CD8-positive, alpha-beta T cell (primary cell): ENCODE measurements at places on chromosomes 4 and X.

DNA sequence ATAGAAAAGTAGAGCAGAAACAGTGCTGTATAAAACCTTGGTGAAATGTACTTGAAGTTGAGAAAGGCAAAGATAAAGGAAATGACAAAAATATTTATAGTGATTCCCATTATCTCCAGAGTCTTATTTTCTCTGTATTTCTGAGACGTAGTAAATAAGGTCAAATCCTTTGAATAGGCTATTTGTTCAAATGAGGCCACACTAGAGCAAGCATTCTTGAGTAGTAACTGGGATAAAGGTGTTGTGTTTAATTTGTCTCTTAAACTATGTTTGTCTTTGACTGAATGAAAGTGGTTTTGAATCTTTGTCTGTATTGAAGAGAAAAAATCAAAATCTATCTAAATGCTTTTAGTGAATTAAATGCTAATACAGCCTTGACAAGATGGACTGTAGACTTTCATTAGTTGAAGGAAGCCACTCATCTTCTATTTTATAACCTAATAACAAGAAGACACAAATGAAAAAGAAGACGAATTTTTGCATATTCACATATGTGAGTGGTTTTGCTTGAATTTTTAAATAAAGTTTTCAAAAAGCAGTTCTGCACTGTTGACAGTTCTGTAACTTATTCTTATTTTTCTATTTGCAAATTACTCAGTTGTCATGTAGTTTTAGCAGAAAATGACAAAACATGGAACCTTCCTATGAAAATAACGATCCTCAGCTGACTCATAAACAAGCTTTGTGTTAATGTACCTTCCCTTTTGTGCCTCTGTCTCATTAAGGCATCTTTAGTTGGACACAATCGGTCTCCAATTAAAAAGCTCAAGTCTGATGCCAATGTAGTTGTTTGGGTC lies 94.8 kb upstream of the PCDH18 start:
- DNase-seq, result no peak

- DNase-seq, result no peak
Observed at GRCh38 chr4:109072595-109072994, 229.9 kb downstream of the COL25A1 start.

GRCh38 chrX:15567886-15568616 lies 32.7 kb downstream of the ACE2 start:
- DNase-seq, result no peak

DNA sequence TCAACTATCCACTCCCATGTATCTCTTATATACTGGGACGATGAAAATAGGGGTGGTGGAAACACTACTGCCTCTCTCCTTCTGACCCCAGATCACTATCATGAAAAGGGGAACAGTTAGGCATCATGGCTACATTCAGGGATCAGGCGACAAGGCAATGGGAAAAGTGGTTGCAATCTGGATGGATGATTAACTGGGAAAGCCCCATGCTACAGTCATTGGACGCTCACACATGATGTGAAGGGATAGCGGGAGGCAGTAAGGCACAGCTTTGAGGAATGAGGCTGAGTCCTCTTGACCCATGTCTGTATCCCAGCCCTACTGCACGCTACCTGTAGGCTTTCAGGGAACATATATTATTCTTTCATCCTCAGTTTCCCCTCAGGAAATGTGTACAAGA lies 10.2 kb downstream of the GASK1B start:
- DNase-seq, result no peak

DNA sequence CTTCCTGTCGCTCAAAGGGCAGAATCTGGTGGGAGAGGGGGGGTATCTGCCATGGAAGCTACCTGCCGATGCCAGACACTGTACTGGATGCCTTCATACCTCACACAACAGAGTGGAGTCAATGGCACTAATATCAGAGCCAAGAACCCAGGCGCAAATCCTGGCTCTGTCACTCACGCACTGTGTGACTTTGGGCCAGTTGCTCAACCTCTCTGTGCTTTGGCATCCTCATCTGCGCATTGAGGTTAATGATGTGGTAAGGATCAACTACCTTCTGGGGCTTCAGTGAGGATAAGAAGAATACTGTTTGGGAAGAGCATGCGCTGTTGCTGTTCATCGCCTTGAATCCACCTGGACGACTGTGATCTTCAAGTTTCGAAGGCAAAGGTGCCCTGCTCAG lies 70.6 kb downstream of the PPP2R2C start:
- DNase-seq, result no peak

DNA sequence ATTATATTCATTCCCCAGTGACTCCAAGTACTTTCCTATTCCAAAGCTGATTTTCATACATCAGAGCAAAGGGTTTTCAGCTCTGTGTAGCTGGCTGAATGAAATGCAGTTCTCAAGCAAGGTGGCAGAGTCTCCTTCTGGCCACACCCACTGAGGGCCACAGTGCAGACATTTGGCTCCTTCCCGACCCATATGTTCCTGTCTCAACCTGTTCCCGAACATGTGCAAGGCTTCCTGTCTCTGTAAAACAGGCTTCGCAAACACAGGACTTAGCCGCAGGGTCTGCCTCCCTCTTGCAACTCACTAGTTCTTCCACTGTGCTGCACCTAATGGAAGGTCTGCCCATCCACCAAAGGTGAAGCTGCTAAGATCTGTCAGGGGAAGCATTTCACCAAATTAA lies 249.2 kb downstream of the MID1IP1 start:
- DNase-seq, result no peak

- no peak for DNase-seq
Observed at GRCh38 chr4:5463936-5464650, 244.3 kb downstream of the EVC2 start.

GRCh38 chrX:8847360-8847759 lies 46.2 kb upstream of the FAM9A start:
- no peak for DNase-seq

- no peak for DNase-seq
Observed at GRCh38 chrX:1496076-1496475, 40.9 kb downstream of the P2RY8 start.

DNA sequence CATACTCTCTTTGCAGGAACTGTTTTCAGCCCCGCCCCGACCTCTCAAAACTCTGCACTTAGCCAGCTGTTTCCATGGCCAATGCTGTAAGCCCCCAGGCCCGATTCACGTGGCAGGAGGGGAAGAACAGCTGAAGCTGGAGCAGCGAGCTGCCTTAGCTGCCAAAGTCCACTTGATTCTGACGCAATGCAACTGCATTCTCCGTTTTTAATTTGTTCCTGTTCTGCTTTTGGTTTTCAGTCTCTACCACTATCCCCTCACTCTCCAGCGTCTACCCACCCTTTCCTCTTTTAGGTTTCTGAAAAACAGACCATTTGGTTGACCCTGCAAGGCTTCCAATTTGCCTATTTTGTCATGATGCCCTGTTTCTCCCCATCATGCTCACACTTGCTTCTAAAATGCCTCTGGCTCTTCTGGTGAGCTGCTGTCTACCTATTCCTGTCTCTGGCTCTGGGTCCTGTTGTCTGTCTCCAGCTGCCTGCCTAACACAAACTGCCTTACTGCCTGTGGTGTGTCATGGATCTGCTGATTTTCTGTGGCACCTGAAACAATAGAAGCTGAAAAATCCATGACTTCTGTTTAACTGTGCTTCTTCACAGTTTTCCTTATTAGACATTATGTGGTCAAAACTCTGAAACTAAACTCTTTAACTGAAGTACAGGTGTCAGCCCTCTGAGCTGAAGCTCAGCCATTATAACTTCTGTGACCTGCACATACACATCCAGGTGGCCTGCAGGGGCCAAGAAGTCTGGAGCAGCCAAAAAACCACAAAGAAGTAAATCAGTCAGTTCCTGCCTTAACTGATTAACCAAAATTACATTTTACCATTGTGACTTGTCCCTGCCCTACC lies 160.5 kb upstream of the AGTR2 start:
- DNase-seq, result no peak

- no peak for DNase-seq
Observed at GRCh38 chrX:151004085-151004484, 20.9 kb downstream of the HMGB3 start.

- DNase-seq, result no peak
Observed at GRCh38 chr4:60404027-60404426, 796.1 kb upstream of the ADGRL3 start.

GRCh38 chr4:153233761-153234371 lies 29.6 kb downstream of the TRIM2 start:
- no peak for DNase-seq

- DNase-seq, result no peak
Observed at GRCh38 chr4:2356123-2357069, 62.0 kb downstream of the ZFYVE28 start.

DNA sequence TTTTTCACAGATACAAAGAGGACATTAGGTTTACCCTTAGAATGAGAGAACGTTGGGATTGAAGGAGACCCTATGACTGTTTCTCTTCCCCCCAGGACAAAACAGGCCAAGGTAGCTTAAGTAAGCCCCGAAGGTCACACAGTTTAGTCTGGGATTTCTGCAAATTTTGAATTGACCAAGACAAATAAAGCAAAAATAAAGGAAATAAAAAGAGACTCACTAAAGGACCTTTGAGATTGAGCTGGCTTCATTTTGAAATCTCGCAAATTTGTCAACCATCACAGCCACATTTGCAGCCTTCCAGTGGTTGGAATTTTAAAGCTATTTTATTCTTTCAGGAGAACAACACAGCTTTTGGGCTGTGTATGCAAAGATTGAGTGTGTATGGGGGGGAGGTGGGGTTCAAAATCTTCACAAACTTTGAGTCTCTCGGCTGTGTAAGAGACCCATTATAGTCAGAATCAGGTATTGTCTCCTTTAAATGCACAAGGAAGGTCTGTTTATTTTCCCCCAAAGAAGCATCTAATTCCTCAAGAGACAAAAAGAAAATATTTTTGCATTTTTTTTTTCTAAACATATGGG lies 4.2 kb downstream of the TMSB4X start:
- no peak for DNase-seq

GRCh38 chr4:169253113-169253671 lies 17.6 kb downstream of the SH3RF1 start:
- no peak for DNase-seq

- DNase-seq, result no peak
Observed at GRCh38 chrX:71256051-71256450, 2.1 kb upstream of the ZMYM3 start.

DNA sequence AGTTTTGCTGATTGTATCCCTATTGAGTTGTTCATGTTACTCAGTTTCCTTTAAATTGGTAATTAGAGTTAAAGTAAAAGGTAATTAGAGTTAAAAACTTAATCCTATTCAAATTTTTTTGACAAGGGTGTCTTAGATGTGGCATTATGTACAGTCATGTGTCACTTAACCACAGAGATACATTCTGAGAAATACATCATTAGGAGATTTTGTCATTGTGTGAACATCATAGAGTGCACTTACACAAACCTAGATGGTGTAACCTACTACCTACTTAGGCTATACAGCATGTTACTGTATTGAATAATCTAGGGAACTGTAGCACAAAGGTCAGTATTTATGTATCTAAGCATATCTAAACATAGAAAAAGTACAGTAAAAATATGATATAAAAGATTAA lies 39.2 kb downstream of the BEX3 start:
- DNase-seq, result no peak

DNA sequence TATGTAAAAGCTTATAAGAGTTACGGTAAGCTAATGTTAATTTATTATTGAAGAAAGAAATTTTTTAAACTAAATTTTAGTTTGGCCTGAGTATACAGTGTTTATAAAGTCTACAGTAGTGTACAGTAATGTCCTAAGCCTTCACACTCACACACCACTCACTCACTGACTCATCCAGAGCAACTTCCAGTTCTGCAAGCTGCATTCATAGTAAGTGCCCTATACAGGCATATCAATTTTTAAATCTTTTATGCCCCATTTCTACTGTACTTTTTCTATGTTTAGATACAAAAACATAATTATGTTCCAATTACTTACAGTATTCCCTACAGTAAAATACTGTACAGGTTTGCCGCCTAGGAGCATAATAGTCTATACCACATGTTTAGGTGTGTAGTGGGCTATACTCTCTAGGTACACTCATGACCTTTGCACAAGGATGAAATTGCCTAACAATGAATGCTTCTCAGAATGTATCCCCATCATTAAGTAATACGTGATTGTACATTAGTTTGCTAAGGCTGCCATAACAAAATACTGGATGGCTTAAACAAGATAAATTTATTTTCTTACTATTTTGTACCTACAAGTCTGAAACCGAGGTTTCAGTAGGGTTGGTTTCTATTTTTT lies 333.8 kb upstream of the PCDH7 start:
- no peak for DNase-seq

GRCh38 chrX:144768540-144768939 lies 478.8 kb upstream of the SPANXN1 start:
- DNase-seq, result no peak

GRCh38 chrX:13218758-13219157 lies 101.1 kb downstream of the ATXN3L start:
- DNase-seq, result no peak

GRCh38 chr4:54038056-54038455 lies 26.3 kb downstream of the CHIC2 start:
- no peak for DNase-seq

DNA sequence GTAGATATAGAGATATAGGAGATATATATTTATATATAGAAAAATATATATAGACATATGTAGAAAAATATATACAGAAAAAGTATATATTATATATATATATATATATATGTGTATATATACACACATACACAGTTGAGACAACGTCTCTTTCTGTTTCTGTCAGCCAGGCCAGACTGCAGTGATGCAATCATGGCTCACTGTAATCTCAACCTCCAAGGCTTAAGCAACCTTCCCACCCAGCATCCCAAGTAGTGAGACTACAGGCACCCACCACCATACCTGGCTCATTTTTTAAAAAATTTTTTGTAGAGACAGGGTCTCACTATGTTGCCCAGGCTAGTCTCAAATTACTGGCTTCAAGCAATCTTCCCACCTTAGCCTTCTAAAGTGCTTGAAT lies 426.3 kb downstream of the GPM6A start:
- DNase-seq, result no peak

DNA sequence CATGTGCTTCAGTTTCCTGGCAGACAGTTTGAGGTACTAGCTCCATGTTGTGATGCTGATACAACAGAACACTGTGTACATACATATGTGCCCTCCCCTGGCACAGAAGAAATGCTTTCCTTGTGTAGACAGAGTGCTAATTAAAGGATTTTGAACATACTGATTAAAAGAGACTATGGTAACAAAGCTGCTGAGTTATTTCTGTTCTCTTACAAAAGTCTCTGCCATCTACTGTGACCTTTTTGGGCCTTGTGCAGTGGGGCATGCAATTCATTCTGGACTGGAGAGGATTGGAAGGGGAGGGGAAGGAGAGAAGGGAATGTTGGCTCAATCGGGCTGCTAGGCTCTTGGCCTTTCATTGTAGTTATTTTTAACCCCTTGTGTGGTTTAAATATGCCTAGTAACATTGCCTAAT lies 6.0 kb downstream of the PDLIM5 start:
- no peak for DNase-seq
